Naive thymus-derived CD4-positive, alpha-beta T cell (primary cell): ENCODE measurements at places on chromosomes 5 and 9. TPM values are rescaled to one million over a fixed set of nuclear protein-coding genes. Genes with fewer than 3 reads are reported as not detected.

Gene GGTA1
- not detected in 2 replicates for total RNA-seq

Gene PIP5KL1
- total RNA-seq = 2.1 TPM

Gene SECISBP2
- total RNA-seq = 109 TPM

Gene CRB2
- total RNA-seq = not detected

Gene C9orf78
- total RNA-seq = 95.8 TPM

Gene PKD2L2
- total RNA-seq = 0.46 TPM
